Hematopoietic multipotent progenitor cell treated with erythropoietin and hydrocortisone succinate and interleukin-3 and kit ligand, for 6 days (in vitro differentiated cells): ENCODE measurements at places on chromosomes 6 and 20.

DNA sequence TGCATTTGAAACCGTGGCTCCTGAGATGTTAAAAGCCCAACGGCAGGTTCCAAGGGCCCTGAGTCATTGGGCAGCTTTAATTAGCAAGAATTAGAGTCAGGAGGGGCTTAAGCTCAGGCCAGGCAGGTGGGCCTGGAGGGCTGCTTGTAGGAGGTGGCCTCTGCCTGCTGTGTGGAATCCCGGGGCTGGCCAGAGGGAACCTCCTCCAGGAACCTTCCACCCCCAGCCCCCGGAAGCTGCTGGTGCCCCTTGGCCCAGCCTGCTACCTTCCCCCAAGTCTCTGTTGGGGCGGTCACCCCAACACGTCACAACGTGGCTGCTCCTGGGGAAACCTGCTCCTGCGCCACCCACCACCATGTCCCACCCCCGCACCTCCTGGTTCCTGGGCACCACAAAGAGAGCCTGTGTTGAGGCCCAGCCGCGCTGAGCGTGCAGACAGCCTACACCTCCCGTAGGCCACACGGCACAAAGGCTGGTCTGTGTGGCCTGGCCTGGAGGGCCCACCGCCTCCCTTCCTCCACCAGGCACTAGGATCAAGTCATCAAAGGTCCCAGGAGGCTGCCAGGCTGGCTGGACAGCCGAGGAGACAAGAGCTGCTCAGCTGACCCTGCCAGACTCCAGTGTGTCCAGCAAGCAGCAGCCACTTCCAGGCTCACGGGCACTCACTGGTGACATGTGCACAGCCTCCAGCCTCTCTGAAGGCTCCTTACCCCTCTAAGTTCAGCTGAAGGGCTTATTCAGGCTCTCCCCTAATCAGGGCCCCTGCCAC lies 86.3 kb downstream of the SNX5 start:
- no peak for DNase-seq

- no peak for DNase-seq
These were observed 80.2 kb downstream of the LRFN2 start for GRCh38 chr6:40506954-40507353.

GRCh38 chr6:25124216-25124715 lies 154.9 kb upstream of the CARMIL1 start:
- DNase-seq = no peak

GRCh38 chr6:163412341-163412740 lies 2.2 kb upstream of the QKI start:
- DNase-seq = peak; percentile 39

DNA sequence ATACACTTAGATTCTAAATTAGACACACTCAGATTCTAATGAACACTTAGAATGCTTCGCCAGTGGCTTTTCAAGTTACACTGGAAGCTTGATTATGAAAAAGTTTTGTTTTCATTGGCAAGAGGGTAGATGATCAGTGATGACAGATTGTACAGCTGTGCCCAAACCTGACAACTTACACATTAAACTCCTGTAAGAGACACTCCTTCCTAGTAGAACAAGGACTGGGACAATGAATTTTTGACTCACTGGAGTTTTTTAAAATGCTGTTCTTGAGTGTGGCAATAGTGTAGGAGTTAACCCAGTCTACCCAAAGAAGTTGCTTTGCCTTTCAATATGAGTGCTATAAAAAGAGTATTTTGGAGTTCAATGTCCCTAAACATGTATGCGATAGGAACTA lies 140.8 kb downstream of the SLC16A10 start:
- DNase-seq = no peak

GRCh38 chr20:56483970-56484369 lies 15.5 kb downstream of the RTF2 start:
- peak; percentile 62 for DNase-seq

- DNase-seq = peak; percentile 88
These were observed 45.0 kb downstream of the SLC23A2 start for GRCh38 chr20:4956200-4956810.

GRCh38 chr6:52555518-52556233 lies 21.2 kb downstream of the TRAM2 start:
- no peak for DNase-seq

- no peak for DNase-seq
These were observed 9.6 kb downstream of the IGF2R start for GRCh38 chr6:159978291-159979135.

GRCh38 chr6:49551078-49551865 lies 804 bp downstream of the C6orf141 start:
- peak; percentile 34 for DNase-seq
